Activated T-cell treated with anti-CD3 and anti-CD28 coated beads, Interleukin-2, amount 50 U/mL, for 1 hour (primary cell): ENCODE measurements at places on chromosomes 12 and 14.

GRCh38 chr12:99658671-99659349, 11.3 kb downstream of the GARIN6 start:
- DNase-seq: no peak

DNA sequence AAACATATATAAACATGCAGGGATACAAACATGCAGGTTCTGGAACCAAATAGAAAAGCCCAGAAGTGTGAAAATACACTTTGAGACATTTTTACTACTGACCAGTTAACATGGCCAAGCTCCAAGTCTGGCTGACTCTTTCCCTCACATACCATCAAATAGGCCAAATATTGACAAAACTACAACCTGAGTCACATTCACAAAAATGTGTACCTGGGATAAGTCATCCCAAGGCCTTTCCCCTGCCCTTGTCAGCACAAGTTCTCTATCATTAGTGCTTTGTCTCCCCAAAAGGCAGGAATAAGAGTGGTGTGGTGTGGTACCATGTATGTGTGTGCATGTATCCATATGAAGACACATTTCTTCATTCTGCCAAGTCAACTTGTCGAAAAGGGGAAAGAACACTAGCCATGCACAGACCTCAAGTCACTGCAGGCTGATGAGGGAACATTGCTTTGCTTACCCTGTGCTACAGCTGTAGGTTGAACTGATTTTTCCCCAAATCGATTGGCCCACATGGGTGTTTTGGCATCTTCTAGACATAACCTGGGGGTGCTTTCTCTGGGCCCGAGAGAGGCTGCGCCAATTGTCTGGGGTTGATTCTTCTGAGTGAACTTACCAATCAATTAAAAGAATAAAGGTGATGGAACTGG, 14.9 kb downstream of the HOXC4 start:
- DNase-seq: no peak

DNA sequence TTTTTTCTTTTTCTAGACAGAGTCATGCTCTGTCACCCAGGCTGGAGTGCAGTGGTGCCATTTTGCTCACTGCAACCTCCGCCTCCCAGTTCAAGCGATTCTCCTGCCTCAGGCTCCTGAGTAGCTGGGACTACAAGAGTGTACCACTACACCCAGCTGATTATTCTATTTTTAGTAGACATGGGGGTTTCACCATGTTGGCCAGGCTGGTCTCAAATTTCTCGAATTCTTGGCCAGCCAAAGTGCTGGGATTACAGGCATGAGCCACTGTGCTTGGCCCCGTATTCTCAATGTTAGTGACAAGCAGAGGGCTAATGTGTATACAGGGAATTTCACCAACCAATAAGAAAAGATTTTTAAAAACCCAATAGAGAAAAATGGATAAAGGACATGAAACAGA, 8.4 kb downstream of the PLBD2 start:
- no peak for DNase-seq

- no peak for DNase-seq
These were observed 235.2 kb downstream of the CHST11 start for GRCh38 chr12:104691721-104692556.

DNA sequence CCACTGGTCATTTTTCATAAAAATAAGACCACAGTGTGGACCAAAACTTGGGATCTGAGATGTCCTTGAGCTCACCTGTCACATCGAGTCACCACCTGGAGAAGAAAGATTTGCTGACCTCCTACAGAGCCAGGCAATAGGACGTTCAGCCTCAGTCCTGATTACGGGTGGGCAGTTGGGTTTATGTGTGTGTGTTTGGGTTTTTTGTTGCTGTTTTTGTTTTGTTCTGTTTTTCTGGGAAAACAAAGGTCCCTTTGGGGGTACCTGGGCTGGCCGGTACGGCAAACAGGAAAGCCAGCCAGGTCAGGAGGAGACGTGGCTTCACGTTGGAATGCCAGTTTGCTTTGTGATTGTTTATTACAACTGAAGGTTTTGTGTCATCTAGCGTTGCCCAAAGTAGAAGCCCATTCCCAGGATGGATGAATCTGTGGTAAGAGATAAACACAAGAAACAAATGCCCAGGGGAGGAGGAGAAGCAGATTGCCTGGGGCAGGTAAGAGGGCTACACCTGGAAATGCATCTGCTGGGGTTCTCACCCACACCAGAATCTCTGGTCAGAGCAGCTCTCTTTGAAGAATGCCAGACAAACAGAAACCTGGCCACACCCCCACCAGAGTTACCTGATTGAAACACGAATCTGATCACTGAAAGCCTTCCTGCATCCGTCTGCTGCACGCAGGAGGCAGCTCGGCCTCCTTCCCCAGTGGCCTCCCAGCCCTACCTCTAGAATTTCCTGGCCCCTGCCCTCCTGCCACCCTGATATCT, 100.1 kb upstream of the DIO3 start:
- no peak for DNase-seq

GRCh38 chr14:70955543-70956480, 48.6 kb downstream of the PCNX1 start:
- DNase-seq: peak; percentile 44

DNA sequence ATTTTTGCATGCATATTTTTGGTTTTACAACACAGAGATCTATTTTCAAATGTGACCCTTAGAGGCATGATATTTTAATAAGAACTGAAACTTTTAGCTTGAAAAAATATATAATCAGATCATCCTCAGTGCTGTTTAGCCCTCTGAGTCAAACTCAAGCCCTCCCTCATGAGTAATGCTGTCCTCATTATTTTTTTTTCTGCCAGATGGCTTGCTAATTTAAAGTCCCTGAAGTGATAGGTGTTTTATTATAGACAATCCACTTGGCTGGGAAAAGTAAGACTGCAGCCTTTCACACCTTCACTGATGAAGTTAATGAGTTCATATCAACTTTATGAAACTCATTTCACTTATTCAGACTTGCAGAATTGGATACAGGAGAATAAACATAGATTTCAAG, 227.7 kb downstream of the SLC16A7 start:
- DNase-seq: no peak

- DNase-seq: no peak
These were observed 359.8 kb downstream of the APAF1 start for GRCh38 chr12:99004799-99005466.

DNA sequence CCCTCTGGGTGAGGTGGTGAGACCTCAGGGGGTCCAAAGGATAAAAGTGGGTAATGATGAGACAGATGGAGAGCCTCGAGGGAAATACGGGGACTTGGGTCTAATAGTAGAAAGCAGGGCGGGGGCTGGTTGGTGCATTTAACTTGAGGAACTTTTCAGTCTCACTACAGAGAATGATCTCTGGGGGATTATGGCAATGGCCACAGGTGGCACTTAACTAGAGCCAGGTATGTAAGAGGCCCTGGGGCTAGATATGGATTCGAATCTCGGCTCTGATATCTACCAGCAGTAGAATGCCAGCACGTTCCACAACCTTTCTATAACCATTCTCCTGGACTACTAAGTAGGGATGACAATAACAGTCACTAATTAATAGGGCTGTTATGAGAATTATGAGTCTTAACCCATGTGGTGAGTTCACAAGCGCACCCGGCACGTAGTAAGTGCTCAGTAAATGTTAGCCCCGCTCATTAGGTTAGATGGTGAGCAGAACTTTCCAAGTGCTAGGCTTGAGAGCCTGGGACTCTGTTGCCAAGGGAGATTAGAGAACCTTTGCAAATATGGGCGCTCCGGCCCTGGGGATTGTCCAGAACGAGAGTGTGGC, 888 bp upstream of the PLXNC1 start:
- no peak for DNase-seq

DNA sequence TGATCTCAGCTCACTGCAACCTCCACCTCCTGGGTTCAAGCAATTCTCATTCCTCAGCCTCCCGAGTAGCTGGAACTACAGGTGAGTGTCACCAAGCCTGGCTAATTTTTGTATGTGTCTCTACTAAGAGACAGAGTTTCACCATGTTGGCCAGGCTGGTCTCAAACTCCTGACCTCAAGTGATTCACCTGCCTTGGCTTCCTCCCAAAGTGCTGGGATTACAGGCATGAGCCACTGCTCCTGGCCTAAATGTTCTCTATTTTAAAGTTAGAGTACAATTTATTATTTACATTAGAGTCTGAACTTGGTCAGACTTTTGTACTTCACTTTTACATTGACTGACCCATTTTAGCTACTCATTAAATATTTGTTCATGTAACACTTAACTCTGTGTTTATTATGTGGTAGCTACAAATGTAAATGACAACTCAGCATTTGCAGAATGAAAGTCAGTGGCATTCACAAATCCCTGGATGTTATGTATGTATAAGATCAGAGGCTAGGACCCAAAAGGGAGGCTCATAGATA, 409.6 kb downstream of the APAF1 start:
- DNase-seq: no peak

DNA sequence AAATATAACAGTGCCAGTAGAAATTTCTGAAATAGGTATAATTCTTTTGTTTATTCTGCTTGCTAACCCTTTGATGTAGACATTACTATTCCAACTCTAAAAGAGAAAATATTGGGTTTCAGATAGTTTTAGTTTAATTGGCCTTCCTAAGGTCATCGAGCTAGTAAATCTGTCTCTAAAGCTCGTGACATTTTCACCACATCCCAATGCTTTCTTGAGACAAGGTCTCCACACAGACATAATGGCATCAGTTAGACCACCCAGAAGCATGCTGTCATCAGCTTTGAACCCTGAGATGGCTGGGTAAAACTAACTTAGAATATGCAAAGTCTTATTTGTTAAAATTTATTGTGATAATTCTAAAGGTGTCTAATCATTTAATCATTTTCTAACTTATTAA, 52.0 kb downstream of the PIK3C2G start:
- no peak for DNase-seq

GRCh38 chr12:130144256-130144655, 18.0 kb upstream of the FZD10 start:
- no peak for DNase-seq

DNA sequence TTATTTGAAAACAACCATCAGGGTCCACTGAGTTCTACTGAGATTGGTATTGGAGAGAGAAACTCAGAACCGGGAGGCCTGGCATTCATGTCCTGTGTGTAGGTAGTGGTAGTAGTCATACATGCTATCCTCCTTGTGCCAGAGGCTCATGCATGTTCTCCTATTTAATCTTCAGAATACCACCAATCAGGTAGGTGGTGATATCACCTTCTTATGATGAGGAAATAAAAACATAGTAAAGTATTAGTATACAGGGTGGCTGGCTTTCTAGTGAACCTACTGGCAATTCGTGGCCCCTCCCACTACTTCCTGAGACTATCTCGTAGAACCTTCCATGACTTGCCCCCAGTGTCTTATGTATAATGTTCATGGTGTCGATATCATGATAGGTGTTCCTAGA, 40.5 kb upstream of the EID3 start:
- no peak for DNase-seq

- DNase-seq: no peak
These were observed 677.1 kb downstream of the TMEM121 start for GRCh38 chr14:106203438-106203837.

DNA sequence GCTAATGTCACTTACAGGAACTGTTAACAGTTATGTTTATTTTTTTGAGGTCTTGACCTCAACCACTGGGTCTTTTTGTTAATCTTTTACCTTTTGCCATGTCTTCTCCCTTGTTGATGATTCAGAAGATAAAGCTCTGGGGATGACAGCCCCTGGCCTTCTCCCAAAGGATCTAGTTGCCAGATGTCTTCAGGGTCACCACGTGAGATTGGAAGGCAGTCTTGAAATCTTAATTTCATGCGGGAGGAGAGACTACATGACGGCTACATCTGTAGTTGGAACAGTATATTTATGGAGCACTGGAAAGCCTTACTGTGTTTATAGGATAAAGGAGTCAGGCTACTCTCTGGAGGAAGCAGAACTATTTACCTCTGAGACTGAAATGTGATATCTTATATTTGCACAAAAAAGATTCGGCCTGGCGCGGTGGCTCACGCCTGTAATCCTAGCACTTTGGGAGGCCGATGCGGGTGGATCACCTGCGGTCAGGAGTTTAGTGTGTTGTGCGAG, 5.6 kb downstream of the MLEC start:
- DNase-seq: no peak

DNA sequence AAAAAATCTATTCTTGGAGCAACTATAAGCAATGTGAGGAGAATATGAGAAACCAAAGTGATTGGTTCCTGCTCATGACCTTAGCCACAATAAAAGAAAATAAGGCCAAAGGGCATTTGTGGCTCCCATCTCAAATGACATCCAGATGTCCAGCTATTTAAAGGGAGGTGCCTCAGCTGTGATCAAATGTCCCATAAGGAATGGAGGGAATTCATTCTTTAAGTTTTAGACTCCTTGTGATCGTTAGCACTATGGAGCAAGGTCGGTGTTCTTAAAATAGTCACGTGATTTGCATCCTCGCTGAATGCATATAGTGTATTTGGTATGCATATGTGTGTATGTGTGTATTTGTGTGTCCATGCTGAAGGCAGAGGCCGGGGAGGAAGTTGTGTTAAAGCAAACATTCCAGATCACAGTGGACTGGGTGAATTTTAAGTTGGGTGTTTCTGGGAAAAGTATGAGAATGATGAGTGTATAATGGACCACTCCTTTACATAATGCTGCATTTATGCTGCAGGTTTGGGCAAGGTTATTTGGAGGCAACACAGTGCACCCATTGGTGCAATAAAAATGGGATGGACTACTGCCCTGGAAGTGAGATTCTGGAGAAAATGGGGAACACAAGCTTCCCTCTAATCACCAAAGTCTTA, 5.6 kb upstream of the E2F7 start:
- DNase-seq: no peak

DNA sequence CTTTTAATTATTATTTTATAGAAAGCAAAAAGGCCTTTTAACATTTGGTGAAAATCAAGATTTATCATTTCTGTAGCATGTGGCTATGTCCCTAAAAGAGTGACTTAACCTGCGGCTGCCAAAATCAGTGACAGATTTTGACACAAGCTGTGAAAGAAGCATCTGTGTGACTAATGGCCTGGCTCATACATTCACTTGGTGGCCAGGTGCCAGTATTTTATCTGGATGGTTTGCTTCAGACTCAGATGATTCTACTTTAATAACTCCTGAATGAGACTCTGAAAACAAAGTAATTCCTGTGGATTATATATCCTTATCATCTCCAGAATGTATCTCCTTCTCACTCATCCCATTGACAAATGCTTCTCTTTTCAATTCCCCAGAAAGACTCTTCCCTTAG, 103.0 kb downstream of the FSCB start:
- DNase-seq: no peak

- no peak for DNase-seq
These were observed 88.9 kb downstream of the ESRRB start for GRCh38 chr14:76464856-76465255.

- no peak for DNase-seq
These were observed 222.1 kb downstream of the NUAK1 start for GRCh38 chr12:105916760-105917039.

DNA sequence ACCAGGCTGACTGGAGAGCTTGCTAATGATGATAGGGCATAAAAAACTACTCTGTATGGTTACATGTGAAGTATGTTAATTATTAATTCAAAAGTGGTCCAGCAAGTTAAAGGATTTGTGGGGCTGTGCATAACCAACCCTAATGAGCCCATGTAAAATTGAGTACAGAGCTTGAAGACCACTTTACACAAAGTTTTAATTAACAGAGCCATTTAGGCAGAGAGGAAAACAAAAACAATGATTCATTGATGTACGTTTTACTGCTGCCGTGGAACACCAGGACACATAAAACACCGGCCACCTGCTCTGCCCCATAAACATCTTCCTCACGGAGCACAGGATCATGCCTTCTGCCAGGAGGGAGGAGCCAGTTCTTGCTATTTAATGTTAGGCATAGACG, 83.5 kb downstream of the RIMBP2 start:
- no peak for DNase-seq

GRCh38 chr12:107748472-107748871, 12.5 kb downstream of the PRDM4 start:
- DNase-seq: no peak

GRCh38 chr14:59297071-59297776, 108.8 kb downstream of the DAAM1 start:
- no peak for DNase-seq

- DNase-seq: no peak
These were observed 10.8 kb downstream of the SETD1B start for GRCh38 chr12:121814429-121815119.
